ENCODE measurements at places on chromosomes 7 and 10. TPM values are rescaled to one million over a fixed set of nuclear protein-coding genes. Genes with fewer than 3 reads are reported as not detected.

OPN1SW gene
- total RNA-seq = not detected

SKIDA1 gene
- total RNA-seq = 2.6 TPM

PTPN12 gene
- total RNA-seq = 38.8 TPM

GIMAP6 gene
- 21.5 TPM for total RNA-seq

ANKRD30A gene
- not detected for total RNA-seq

- DNase-seq = no peak
- H3K27me3 ChIP-seq = no peaks in the 10 kb centered on the region
- no peak overlapping the region for H3K4me3 ChIP-seq
Observed at GRCh38 chr10:87613751-87614150, 45.9 kb upstream of the PAPSS2 start.

DNA sequence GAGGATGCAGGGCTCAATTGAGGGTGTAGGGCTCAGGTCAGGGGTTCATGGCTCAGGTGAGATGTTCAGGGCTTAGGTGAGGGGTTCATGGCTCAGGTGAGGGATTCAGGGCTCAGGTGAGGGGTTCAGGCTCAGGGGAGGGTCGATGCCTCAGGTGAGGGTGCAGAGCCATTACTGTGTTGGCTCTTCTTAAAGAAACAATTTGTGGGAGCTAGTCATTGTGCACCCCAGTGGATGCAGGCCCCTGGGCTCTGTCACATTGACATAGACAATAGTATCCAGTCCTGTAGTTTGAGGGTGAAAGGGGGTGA, 86.7 kb downstream of the ADCY1 start:
- H3K4me3 ChIP-seq = no peak overlapping the region
- DNase-seq = no peak
- no peak overlapping the region for H3K27ac ChIP-seq
- no peaks in the 10 kb centered on the region for H3K36me3 ChIP-seq
- H3K4me1 ChIP-seq = no peaks in the 10 kb centered on the region

DNA sequence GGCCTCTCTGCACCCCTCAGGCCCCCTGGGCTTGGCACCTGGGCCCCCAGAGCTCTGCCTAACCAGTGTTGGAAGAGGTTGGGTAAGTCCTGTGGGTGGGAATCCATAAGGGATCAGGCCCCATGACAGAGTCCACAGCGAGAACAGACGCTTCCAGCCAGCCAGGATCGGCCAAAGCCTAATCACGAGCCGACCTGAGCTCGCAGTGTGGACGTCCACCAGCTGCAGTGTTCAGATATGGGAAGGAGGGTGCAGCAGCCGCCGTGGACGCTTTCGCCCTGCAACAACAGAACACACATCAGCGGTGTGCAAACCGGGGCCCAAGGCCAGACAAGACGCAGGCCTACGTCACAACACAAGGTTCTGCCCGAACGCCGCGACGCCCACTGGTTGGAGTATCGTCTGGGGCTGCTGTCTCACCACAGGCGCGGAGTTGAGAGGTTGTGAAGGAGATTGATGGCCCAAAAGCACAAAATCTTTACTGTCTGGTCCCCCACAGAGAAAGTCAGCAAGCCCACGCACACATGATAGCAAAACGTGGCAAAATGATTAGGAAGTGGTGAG, 102.1 kb downstream of the FOXL3 start:
- no peak overlapping the region for H3K27ac ChIP-seq
- no peaks in the 10 kb centered on the region for H3K36me3 ChIP-seq
- no peaks in the 10 kb centered on the region for H3K27me3 ChIP-seq
- H3K4me3 ChIP-seq = no peak overlapping the region

DNA sequence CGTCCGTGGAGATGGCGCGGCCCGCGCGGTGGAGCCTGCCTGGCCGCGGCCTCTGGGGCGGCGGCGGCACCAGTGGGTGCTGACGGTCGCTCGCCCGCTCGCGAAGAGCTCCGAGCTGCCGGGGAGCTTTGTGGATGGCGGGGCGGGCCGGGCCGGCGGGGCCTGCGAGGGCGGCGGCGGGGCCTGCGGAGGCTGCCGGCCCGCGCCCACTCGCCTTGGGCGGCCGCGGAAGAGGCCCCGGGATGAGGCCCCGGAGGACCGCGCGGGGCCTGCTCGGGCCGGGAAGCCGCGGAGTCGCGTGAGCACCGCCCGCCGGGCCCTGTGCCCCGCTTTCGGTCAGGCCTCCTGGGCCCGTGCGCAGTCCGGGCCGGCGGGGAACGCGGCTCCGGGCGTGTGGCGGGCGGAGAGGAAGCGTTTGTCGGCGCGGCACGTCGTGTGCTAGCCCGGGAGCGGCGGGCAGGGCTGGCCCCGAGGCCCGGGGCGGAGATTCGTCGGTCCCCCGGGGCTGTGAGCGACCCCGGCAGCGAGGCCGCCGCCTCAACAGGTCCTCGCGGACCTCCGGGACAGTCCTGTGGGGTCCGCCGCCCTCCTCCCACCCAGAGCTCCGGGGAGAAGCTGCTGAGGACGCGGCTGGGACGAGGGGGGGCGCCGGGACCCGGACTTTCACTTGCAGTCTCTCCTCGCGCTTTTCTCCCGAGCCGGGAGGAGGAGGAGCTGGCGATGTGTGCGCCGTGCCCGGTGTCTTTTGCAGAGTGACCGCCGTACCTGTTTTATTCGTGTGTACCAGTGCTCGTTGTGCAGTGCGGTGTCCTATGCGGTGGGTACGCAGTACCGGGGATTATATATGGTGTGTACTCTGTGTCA, 578 bp downstream of the ZMYND11 start:
- no peaks in the 10 kb centered on the region for H3K36me3 ChIP-seq
- peaks cover 37% of the 10 kb centered on the region for H3K4me1 ChIP-seq
- no peaks in the 10 kb centered on the region for H3K27me3 ChIP-seq

DNA sequence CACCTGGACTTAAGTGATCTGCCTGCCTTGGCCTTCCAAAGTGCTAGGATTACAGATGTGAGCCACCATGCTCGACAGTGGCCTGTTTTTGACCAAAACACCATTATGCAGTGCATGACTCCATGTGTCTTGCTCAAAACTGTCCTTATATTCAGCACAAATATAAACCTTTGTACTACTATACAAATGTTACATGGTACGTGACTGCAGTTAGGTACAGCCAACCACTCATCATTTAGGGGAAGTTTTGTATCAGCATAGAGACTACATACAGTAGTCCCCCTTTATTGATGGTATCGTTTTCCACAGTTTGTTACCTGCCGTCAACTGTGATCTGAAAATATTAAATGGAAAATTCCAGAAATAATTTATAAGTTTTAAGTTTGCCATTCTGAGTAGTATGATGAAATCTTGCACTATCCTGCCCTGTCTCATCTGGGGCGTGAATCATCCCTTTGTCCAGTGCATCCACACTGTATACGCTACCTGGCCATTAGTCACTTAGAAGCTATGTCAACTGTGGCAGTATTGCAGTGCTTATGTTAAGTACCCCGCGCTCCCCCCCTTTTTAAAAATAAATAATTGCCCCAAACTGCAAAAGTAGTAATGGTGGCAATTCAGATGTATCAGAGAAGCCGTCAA, 23.3 kb upstream of the ZNF282 start:
- H3K4me1 ChIP-seq = no peaks in the 10 kb centered on the region
- DNase-seq = no peak
- peaks cover 58% of the 10 kb centered on the region for H3K36me3 ChIP-seq

GRCh38 chr7:76423666-76424412, 911 bp upstream of the ZP3 start:
- H3K4me1 ChIP-seq = no peaks in the 10 kb centered on the region
- no peaks in the 10 kb centered on the region for H3K36me3 ChIP-seq

GRCh38 chr7:73597978-73598782, 19.8 kb upstream of the TBL2 start:
- H3K36me3 ChIP-seq = no peaks in the 10 kb centered on the region
- H3K27ac ChIP-seq = no peak overlapping the region
- DNase-seq = no peak
- no peak overlapping the region for H3K4me3 ChIP-seq
- no peaks in the 10 kb centered on the region for H3K4me1 ChIP-seq

GRCh38 chr7:19102884-19103283, 14.6 kb downstream of the TWIST1 start:
- H3K4me3 ChIP-seq = no peak overlapping the region
- H3K27ac ChIP-seq = no peak overlapping the region
- peaks cover 3% of the 10 kb centered on the region for H3K27me3 ChIP-seq
- H3K36me3 ChIP-seq = no peaks in the 10 kb centered on the region

GRCh38 chr7:37282927-37283326, 165.7 kb downstream of the ELMO1 start:
- H3K4me3 ChIP-seq = no peak overlapping the region
- H3K4me1 ChIP-seq = peaks cover 57% of the 10 kb centered on the region
- H3K36me3 ChIP-seq = no peaks in the 10 kb centered on the region
- no peak overlapping the region for H3K27ac ChIP-seq
- H3K27me3 ChIP-seq = no peaks in the 10 kb centered on the region

DNA sequence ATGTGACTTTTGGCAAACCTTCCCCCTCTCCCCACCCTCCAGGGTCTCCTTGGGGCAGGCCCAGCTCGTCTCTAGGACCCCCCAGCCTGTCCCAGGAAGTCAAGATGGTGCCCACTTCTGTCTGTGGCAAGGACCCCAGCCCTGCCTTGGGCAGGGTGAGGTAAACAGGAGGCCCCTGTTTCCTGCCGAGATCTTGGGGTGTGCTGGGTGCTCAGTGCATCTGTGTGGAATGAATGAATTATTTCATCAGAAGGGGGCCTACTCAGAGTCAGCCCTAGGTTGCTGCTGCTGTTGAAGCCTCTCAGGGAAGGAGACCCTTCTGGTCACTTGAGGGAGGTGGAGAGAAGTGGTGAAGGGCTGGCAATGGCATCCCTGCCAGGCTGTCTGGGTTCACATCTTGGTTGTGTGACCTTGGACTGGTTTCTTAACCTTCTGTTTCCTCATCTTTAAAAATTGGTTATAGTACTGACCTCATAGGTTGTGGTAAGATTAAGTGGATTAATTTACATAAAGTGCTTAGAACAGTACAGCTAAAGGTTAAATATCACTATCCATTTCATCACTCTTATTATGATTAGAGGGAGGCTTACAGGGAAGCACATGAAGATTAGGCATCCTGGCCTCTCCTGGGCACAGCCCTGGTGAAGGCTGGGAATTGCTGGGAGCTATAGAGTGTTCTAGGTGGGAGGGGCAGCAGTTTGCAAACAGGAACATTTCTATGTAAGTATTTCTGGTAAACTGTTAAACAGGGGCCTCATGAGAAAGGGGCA, 67.7 kb downstream of the ZMIZ1 start:
- no peaks in the 10 kb centered on the region for H3K27me3 ChIP-seq
- no peak overlapping the region for H3K4me3 ChIP-seq
- H3K27ac ChIP-seq = peak overlapping the region; percentile 98
- peaks cover 15% of the 10 kb centered on the region for H3K36me3 ChIP-seq
- H3K4me1 ChIP-seq = peaks cover 100% of the 10 kb centered on the region
- DNase-seq = no peak

Measured in right atrium auricular region (tissue), 2 donors.